Mammary epithelial cell (primary cell): ENCODE measurements at places on chromosomes 2 and 18.

DNA sequence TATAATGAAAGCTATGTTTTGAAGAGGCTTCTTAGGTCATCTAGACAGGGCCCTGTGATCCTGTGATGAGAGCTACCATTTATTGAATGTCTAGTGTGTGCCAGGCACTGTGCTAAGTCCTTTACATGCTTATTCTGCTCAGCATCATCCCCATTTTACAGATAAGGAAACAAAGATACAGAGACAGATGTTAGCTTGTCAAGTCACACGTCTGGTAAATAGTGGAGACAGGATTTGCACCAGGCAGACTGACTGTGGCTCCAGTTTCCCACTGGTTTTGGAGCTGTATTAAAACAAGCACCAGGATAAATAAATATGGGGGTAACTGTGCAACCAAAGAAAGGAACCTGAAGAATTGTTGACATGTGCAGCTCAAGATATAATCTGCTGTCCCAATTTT, 19.2 kb upstream of the EML6 start:
- no peak for DNase-seq

GRCh38 chr2:112032689-112033465, 22.2 kb upstream of the TMEM87B start:
- DNase-seq = peak; percentile 91

GRCh38 chr2:40534528-40534927, 82.6 kb upstream of the SLC8A1 start:
- DNase-seq = no peak

DNA sequence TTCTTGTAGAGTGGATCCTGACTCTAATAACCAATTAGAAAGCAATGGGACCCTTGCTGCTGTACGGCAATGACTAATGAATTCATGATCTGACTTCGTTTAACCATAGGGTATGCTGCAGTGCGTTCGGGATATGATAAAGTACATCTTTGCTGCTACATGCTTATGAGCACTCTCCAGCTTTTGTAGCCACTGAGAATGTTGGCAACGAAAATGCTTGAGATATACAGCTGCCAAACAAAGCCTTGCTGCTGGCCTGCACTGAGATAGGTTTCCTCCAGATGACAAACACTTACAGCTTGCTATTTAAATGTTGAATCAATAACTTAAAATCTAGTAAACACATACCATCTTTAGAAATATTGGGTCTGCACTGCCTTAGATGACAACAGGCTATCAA, 372.4 kb upstream of the SLC8A1 start:
- no peak for DNase-seq

GRCh38 chr2:165054652-165055051, 99.3 kb upstream of the SLC38A11 start:
- DNase-seq = no peak

GRCh38 chr18:27599202-27599829, 414.2 kb upstream of the CHST9 start:
- peak; percentile 41 for DNase-seq

- DNase-seq = no peak
Observed at GRCh38 chr2:38748943-38749804, 2.0 kb downstream of the SRSF7 start.

- DNase-seq = peak; percentile 53
Observed at GRCh38 chr2:102615620-102616436, 3.5 kb upstream of the SLC9A2 start.

- DNase-seq = no peak
Observed at GRCh38 chr18:78776706-78777285, 202.8 kb upstream of the SALL3 start.

DNA sequence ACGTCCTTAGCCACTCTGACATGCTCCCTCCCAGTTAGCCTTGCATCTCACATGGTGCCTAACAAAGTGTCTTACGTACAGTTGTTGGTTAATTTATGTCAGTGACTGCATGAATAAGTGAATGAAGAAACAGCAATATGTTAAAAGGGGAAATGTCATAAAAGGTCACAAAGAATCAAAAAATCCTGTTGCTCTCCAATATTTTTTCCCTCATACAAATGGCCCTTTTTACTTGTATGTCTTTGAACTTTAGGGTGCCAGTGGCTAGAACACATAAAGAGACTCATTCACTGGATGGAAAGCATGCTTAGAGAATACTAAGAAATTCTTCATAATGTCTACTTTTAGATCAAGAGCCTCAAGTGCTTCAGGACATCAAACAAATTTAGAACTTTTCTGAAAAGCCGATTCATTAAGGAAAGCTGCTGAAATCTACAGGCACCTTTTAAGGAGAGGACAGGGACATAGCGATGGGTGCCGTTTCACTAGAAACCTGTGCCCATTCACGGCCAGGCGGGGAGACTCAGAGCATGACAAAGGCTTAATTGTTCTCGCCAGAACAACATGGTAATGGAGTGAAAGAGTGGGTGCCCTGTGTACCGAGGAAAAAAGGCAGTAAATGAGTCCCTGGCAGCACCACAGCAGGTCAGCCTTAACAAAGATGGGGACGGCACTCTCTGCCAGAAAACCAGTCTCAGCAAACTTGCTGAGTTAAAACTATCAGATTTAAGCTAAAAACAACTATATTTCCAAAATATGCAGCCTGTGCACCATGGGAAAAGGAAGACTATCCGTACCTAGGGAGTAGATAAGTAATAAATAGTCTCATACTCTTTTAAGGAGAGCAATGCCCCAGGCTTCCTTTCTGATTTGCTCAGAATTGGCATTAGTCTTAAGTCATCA, 71.6 kb upstream of the SPTBN1 start:
- DNase-seq = peak; percentile 36

GRCh38 chr2:187424146-187424545, 23.9 kb downstream of the CALCRL start:
- peak; percentile 9 for DNase-seq

GRCh38 chr2:106098081-106098480, 96.0 kb downstream of the UXS1 start:
- no peak for DNase-seq

- DNase-seq = no peak
Observed at GRCh38 chr2:139196754-139197153, 416.6 kb upstream of the NXPH2 start.

DNA sequence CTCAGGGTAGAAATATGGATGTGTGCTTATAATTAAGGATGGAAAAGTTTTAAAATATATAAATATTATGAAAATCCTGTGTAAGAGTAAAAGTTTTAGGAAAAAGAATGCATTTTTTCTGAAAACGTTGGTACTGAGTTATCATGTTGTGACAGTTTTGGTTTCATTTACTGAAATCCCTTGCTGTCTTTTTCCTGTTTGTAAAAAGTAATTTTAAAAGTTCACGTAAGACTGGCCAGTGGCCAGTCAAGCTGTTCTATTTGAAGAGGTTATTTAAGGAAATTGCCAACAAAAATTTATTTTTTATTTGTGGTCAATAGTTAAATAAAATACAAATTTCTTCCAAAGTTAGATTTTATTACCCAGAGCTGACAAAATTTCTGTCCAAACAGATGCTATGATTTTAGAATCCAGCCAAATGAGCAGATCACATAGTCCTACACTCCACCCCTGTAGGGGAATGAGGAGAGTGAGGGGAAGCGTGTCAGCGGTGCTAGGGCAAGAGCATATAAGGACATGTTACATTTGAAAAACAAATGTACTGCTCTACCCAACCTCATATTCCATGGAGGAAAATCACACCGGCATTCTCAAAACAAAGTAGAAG, 297.8 kb upstream of the TFPI start:
- DNase-seq = no peak

DNA sequence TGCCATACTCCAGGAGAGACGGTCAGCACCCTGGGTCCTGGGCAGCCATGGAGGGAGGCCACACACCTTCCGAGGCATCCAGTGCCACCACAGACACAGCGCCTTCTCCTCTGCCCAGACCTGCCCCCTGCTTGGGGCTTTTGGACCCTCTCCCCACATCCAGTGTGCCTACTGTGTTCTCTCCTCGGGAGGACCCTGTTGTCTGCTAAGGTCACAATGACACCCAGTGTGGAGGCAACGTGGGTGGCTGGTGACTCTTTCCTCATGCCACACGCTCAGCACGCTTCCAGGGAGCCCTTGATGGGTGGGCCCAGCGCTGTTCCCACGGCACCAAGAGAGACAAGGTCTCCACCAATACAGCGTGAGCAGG, 251.9 kb downstream of the EIPR1 start:
- no peak for DNase-seq

GRCh38 chr2:210938228-210938627, 381.8 kb downstream of the CPS1 start:
- DNase-seq = no peak

DNA sequence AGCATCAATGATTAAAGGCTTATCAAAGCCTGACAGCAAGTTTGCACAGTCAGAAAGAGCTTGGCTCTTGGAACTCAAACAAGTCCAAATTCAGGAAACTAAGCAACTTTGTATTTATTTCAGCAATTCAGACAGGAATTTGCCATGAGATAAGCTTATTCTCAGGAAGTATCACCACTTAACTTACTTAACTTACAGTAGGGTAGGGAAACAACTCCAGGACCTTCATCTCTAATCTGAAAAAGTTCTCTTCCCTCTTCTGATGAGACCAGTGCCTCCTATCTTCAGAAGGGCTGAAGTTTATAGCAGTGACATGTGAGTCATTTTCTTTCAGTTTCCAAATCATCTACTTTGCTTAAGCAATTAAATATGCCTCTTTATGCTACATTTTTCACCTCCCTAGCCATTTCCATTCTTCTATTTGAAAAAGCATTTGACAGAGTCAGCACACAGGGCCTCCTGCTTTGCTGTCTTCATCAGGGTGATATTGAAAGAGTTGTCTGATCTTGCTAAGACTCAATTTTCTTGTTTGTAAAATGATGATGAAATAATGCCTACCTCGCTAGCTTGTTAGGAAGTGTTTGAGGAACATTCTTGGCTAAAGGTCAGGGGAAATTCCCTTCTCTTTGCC, 389.5 kb downstream of the RND3 start:
- peak; percentile 36 for DNase-seq

DNA sequence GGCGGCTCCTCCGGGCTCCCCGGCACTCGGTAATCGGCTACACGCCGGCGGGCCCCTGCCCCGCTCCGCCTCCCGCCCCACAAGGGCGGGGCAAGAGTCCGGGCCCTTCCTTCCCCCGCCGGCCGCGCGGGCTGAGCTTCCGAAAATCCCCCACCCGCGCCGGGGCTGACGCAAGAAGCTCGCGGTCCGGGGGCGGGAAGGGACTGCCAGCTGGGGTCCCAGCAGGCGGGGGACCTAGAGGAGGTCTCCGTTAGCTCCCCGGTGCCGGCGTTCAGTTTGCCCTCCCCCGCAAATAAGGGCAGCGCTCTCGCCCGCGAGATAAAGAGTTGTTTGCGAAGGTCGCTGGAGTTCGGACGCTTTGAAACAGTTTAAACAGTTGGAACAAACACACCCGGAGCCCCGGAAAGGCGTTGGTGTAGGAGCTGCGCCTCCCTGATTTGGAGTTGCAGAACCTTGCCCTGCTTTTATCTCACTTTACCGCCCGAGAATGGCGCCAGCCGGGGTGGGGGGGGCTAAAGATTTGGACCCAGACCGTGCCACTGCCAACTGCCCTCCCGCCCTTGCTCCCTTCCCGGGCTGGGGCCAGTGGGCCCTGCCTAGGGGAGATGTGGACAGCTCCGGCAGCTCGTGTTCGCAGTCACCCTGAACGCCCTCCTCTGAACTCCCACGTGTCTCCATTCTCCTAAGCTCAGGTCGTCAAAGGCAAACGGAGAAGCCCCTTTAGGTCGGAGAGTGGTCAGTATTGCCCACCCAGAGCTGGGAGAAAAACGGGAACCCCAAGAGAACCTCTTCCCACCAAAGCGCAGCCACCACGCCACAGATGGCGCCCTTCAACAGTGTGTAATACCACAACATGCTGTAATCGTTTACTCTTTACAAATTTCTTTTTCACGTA, at the start of gene NFE2L2:
TSS of gene NFE2L2 (minus strand) at position 35 of the 895 bp plus-strand sequence. CDS start 151 bp downstream, outside the sequence.
- peak; percentile 92 for DNase-seq

GRCh38 chr2:120177001-120177621, 46.1 kb downstream of the TMEM185B start:
- DNase-seq = peak; percentile 50

- DNase-seq = no peak
Observed at GRCh38 chr18:47915930-47916329, 14.5 kb downstream of the SMAD2 start.

DNA sequence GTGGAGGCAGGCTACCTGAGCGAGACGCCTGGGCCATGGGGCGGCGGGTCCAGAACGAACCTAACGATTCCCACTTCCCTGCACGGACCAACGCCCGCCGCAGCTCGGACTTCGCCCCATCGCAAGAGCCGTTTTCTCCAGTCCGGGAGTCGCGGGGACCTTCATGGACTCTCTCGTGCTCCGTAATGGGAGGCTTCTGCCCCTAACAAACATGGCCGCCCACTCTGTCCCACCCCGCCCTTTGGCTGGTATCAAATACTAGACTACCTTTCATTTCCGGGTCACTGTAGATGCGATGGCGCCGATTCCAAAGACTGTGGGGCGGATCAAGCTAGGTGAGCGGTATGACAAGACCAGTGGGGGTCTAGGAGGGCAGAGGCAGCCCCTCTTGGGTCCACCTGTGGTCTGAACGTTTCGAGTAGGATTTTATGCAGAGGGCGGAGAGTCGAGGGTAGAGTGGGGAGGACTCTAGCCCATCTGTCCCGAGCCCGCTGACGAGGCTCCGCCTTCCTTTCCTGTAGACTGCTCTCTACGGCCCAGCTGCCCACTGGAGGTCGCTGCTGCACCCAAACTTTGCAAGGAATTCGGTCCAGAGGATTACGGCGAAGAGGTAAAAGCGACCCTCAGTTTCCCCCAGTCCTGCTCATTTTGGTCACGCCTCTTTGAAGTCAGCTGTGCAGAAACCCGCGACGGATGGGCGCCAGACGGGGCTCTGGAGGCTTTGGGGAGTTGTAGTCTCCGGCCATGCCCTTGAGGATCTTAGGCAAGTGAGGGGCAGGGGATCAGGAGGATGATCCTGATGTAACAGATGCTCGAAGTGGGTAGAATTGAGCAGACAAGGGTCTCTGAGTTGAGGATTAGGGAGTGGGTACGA, at the start of the genes CCDC142 and TTC31:
TSS of gene CCDC142 (minus strand) at position 198 of the 874 bp plus-strand sequence. CDS start at position 37, 161 bp downstream.
TSS of gene TTC31 (plus strand) at position 281 of the 874 bp plus-strand sequence. CDS start at position 296, 15 bp downstream.
- peak; percentile 94 for DNase-seq

DNA sequence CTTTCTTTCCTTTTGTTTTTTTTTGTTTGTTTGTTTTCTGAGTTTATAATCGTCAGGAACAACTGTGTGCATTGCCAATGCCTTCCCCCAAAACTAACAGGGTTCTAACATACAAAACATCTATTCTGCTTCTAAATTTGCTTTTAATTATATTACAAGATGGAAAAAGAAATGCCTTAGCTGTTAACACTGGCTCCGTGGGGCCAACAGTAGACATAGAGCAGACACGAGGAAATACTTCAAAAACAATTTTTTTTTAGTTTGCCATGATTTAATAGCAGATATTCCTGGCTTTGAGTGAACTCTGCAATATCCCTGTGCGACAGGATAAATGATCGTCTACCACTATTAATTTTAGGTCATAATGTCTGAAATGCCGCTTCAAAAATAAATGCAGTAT, 153.3 kb upstream of the HNRNPA3 start:
- no peak for DNase-seq

DNA sequence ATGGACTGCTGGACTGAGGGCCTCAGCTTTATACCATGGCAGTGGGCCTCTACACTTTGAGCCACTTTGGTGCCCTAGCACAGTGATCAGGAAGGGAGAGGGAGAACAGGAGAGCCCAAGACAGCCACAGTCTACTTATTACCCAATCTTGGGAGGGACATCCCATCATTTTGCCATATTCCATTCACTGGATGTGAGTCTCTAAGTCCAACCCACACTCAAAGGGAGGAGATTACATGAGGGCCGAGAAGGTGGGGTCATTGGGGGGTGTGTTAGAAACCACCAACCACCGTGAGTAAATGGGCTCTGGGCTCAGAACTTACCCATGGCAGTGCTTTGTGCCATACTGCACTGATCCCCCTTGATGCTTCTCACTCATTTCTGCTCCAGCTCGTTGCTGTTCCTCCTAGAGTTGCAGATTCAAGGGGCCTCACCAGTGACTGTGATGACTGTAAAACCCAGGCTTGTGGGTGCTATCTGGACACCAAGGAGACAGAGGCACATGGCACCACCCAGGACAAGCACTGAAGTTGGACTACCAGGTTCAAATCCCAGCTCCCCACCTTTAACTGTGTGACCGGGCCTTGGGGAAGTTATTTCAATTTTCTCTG, 97.6 kb upstream of the RAB6C start:
- no peak for DNase-seq
